Stimulated activated CD4-positive, alpha-beta T cell treated with anti-CD3 and anti-CD28 coated beads, Interleukin-1b, Interleukin-23, amount 100 ng/mL, for 24 hours (primary cell): ENCODE measurements at places on chromosomes 4 and X.

GRCh38 chr4:56158483-56158882, 209.7 kb downstream of the CEP135 start:
- no peak for DNase-seq

GRCh38 chrX:147179625-147180024, 365.1 kb upstream of the CXorf51A start:
- no peak for DNase-seq

GRCh38 chr4:159185591-159186023, 82.7 kb downstream of the RAPGEF2 start:
- no peak for DNase-seq

DNA sequence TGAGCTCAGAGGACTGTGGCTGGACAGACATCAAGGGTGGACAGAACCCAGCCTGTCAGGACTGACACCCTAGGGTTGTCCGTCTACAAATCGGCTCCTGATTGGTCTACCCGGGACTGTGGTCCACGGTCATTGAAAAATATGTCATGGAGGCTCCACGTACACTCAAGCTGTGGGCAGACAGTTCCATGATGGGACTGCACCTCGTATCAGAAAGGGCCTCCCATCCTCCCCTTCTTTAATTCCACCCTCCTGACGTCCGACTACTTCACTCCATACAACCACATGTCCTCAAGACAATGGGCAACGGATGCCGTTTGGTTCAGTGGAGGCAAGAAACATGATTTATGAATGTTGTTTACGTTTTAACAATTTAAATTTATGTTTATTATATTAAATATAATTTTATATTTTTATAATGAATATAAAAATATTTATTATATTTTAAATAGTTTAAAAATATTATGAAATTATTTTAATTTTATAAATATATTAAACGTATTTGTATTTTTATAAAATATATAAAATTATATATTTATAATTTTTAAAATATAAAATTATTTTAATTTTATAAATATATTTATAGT, 58.0 kb upstream of the SHOX start:
- DNase-seq: no peak

DNA sequence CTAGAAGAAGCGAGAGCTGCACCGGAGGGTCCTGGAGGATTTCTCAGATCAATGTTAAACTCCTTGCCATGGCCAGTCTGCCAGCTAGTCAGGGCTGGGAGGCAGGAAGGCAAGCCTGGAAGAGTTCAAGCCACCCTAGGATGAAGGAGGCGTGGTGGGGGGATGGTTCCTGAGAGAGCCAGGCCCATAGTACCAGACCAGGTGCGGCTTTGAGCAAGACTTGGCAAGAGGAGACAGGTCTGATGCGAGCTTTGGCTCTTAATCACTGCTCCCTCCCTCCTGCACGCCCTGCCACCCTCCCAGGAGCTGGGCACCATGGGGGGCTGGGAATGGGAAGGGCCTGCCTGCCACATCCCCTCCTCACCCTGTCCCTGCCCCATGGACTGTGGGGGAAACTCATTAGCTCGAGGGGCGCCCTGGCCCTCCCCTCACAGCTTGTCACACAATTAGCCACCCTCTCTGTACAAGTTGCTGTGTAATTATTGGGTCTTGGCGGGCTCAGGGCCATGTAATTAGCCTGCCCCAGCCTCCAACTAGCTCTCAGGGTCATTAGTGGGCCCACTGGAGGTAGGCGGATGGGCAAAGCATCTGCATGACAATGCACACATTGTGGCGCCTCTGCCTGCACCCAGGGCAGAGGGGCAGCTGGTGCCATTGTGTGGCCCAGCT, 50.3 kb downstream of the EFNB1 start:
- no peak for DNase-seq

- DNase-seq: no peak
Observed at GRCh38 chr4:125728568-125728967, 413.8 kb downstream of the FAT4 start.

- peak; percentile 34 for DNase-seq
Observed at GRCh38 chr4:83074086-83074704, 39.2 kb downstream of the COPS4 start.

DNA sequence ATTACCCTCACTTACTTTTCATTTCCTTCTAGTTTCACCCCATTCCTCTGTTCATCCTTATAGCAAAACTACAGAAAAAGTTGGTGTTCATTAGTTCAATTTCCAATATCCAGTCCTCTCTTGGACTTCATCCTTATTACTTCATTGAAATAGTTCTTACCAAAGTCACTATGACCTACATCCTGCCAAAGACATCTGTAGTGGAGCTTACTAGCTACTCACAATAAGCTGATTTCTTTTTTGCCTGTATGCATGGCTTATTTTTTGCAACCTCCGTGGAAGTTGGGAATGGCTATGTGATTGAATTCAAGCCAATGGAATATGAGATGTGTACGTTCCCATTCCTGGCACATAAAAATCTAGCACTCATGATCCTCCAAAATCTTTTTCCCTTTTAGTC, 4.6 kb upstream of the CDKL2 start:
- DNase-seq: no peak

DNA sequence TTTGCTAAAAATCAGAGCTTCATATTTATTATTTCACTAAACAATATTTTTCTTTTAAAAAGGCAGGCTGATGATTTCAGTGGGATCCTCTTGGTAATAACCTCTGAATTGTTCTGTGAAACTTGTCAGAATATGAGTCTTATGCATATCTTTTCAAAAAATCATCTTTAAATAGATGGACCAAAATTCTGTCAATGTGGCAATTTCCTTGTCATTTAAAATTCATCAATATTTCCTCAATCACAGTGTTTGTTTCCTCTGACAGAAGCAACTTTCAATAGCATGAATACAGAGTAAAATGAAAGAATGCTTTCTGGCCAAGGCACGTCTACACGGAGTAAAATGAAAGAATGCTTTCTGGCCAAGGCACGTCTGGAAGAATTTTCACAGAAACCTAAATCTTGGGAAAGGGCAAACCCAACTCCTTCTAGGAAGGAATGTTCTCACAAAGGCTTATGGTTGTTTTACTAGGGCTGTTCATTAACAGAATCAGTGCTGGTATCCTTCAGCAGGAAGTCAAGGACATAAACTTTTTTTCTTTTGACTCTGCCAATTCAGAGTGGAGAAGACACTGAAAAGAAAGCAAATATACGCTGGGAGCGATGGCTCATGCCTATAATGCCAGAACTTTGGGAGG, 99.0 kb upstream of the GPR34 start:
- DNase-seq: no peak

GRCh38 chr4:150681063-150681462, 99.1 kb downstream of the MAB21L2 start:
- no peak for DNase-seq

GRCh38 chrX:130975947-130976346, 72.9 kb upstream of the ENOX2 start:
- no peak for DNase-seq

DNA sequence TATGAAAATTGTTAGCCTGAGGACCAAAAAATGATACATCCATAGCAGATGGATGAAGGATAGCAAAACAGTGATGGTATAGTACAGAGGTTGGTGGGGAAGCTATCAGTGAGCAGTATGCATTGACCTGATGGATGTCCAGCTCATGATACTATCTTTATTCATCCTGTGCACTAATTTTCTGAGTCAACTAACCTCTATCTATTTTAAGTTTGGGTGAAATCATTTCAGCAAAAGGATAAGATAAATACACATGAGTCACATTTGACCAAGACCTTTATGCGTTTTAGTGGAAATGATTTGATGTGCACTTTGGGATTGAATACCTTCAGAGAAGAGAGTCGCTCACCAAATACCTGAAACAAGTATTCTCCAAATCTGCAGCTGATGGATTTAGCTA, 351.0 kb upstream of the NR3C2 start:
- no peak for DNase-seq

DNA sequence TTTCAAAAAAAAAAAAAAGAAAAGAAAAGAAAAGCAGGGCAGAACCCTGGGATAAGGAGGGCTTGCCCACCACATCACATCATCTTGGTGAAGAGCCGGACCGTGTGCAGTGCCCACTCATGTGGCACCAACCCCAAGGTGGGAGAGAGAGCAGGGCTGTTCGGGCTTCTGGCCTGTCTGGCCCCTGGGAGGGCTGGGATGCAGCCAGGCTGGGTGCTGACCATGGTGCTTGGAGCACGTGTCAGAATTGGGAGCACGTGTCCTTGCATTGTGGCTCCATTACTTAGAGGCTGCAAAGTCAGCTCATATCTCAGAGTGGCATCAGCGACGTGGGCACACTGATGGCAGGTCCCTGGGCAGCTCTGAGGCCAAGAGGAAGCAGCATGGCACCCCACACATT, 100.9 kb upstream of the AFAP1 start:
- no peak for DNase-seq

DNA sequence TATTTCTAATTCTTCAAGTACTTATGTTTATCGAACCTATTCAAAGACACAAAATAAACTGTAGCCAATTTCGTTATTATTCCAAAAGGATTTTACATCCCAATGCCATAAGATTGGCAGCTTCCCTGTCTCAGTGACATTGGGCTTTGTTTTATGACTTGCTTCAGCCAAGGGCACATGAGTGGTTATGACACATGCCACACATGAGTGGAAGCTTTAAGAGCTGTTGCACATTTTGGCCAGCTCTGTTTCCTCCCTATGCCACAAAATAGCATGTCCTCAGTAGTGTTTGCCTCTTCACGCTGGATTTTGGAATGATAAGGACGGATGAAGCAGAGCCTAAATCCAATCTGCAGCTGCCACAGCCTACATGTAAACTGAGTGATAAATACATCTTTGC, 21.9 kb downstream of the SEC24D start:
- no peak for DNase-seq

DNA sequence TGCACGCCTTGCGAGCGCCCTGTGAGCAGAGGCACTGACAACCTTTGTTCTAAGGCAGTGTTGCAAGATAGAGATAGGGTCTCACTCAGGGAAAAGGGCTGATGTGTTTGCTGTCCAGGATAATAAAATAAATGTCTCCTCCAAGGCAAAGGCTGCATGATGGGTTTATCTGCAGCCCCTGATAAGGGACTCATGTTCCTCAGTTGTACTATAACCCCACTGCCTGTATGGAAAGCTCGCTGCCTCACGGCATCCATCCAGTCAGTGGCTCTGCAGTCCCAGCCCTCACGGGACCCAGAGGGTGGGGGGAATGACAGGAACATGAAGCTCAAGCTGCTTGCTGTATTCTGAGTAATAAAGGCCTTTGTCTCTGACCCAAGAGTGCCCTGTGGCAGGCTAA, 22.6 kb downstream of the BCLAF3 start:
- DNase-seq: no peak

DNA sequence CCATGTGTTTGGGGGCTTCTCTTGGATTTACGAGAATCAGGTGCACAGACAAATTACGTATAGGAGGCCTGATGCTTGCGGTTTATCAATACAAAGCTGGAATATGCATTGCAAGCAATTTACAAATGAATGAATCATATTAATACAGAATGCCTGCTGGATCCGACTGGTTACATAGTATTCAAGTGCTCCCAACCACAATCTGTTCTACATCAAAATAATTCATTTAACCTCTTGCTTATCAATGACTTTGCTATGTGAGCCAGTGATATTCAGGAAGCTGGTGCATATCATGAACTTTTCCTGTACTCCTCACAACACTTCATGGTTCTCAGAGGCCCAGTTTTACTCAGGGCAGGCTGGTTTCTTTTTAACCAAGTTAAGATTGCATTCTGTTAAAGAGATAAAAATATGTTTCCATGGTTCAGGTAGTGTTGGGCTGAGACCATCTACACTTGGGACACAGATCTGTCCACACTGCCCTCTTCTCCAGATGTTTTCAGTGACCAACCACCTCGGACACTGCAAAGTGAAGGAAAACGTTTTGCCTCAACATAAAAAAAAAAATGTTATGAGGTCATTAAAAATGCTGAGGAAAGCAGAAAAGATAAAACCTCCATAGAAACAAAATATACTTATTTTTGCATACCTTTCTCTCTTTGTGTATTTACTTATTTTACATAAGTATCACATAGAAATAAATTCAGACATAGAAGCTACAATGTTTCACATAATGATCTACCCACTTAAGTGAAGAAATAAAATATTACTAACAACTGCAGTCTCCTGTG, 200.1 kb upstream of the VCX3A start:
- DNase-seq: no peak

DNA sequence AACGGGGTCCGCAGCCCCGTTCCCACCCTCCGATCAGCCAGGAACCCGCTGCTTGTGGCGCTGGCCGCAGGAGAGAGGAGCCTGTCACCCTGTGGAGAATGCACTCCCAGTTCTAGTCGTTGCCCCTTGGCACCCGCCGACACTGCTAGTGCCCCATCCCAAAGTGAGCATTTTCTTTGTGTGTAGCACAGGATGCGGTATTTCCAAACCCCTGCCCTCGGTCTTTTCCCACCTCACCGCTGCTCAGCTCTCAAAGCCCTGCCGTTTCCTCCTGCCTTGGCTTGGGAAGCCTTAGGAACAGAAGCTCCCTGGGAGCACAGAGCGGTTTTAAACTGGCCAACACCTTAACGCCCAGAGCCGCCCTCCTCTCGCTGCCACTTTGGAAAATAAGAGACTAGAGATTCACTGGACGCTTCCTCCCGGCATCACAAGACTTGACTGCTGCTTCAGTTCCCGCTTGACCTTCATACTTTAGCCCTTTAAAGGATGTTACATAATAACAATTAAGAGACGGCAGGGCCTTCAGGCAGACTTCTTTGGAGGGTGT, 772 bp downstream of the CYP4V2 start:
- DNase-seq: peak; percentile 10

GRCh38 chr4:40530961-40531635, 98.6 kb downstream of the RBM47 start:
- no peak for DNase-seq

GRCh38 chr4:44320833-44321232, 127.8 kb downstream of the KCTD8 start:
- no peak for DNase-seq

- DNase-seq: no peak
Observed at GRCh38 chrX:71487814-71488213, 45.1 kb upstream of the OGT start.

- DNase-seq: no peak
Observed at GRCh38 chr4:126611900-126612299, 1020.9 kb upstream of the INTU start.

GRCh38 chrX:19332983-19333382, 10.7 kb upstream of the PDHA1 start:
- no peak for DNase-seq

GRCh38 chr4:93947286-93947685, 118.7 kb downstream of the ATOH1 start:
- no peak for DNase-seq

DNA sequence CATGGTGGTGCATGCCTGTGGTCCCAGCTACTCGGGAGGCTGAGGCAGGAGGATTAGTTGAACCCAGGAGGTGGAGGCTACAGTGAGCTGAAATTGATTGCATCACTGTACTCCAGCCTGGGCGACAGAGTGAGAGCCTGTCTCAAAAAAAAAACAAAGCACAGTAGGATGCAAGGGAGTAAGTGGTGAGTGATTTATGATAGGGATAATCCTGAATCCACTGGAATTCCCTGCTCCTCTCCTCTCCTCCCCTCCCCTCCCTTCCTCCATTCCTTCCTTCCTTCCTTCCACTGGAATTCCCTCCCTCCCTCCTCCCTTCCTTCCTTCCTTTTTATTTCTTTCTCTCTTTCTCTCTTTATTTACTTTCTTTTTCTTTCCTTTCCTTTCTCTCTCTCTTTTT, 40.9 kb upstream of the NKRF start:
- DNase-seq: no peak
